ENCODE measurements at places on chromosomes 3 and 15.

- DNase-seq, result no peak
These were observed 379.1 kb upstream of the PROK2 start for GRCh38 chr3:72163809-72164634.

GRCh38 chr15:67152429-67152828, 87.0 kb downstream of the SMAD3 start:
- DNase-seq, result no peak

- no peak for DNase-seq
These were observed 106.8 kb downstream of the FOXB1 start for GRCh38 chr15:60110909-60111308.

DNA sequence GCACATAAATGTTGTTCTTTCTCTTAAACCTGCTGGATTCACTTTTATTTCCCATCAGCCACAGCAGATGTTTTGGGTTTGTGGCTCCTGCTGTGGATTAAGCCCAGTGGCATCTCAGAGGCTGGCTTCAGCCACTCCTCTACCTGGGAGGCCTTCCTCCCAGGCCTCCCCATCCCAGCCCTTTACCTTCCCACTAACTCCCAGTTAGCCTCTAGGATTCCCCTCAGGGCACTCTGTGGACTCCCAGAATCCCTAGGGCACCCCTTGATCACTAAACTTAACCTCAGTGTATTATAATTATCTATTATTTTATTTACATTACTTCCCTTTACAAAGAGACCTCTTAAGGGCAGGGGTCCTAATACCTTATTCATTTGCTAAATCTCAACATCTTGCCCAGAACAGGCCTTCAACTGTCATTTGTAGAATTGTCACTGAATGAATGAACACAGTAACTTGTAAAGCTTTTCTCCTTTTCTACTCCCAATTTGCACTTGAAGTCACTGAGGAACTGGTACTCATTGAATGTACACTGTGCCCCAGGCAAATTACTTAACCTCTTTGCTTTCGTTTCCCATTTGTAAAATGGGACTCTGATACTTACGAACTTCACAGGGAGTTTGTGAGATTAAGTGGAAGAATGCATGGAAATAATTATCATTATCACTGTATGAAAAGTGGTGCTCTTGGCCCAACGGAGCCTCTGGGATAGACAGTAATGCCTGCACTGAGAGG, 8.3 kb downstream of the CCDC13 start:
- no peak for DNase-seq

GRCh38 chr15:90159213-90159612, 41.9 kb upstream of the SEMA4B start:
- DNase-seq, result no peak

DNA sequence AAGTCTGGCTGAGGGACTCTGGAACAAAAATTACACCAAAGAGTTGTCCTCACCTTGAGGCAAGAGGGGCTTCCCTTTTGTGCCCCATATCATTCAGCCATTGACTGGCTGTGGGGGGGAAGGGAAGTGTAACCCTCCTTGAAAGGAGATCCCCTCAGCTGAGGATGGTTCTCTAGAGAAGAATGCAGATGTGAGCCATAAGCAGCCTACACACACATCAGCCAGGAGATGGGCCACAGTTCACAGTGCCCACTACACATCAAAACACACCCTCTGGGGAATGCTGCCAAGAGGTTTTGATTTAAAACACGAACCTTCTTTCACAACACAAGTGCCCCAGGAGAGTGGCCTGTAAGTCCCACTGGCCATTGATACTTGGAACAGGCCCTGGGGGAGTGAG, 231.2 kb upstream of the CTDSPL start:
- no peak for DNase-seq

DNA sequence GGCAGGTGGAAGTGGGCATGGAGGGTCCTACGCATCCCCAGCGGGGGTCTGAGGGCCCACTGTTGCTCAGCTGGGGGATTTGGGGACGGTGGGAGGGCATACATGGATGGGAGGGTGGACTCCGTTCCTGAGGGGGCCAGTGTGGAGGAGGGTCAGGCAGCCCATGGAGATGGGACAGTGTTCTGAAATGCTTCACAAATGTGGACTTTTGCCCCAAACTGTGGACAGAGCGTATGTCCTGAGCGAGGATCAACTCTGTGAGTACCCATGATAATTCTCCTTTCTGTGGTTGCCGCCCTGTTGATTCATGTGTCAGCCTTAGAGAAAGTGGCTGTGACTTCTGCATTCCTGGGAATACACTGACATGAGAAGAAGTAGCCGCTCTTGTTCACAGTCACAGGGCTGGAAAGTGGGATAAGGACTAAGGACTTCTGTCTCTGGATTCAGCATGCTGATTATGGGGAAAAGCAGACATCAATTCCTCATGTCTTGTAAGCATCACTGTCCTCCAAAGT, 33.4 kb downstream of the SMAD3 start:
- no peak for DNase-seq

DNA sequence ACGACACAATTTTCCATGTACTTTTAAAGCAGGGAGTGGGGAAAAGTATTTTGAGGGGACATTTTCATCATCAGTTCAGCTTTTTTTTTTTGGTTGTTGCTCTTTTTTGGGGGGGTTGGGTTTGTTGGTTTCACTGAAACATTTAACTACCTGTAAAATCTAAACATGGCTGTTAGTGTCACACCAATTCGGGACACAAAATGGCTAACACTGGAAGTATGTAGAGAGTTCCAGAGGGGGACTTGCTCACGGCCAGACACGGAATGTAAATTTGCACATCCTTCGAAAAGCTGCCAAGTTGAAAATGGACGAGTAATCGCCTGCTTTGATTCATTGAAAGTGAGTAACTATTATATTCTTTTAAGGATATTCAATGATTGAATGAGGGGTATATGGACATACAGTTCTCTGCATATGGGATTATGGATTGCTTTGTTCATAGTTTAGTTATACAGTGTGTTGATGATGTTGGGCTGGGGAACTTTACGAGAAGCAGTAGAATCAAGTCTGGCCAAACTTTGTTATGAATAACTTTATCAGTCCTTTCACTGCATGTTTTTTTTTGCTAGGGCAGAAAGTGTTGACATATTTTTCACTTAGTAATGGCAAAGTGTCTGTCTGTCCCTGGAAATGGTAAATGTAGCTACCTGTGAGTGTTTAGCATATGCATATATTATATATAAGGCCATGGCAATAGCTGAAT, 31.5 kb downstream of the MBNL1 start:
- no peak for DNase-seq

GRCh38 chr3:56785499-56785898, 16.2 kb downstream of the ARHGEF3 start:
- no peak for DNase-seq

GRCh38 chr3:170815340-170815739, 54.7 kb downstream of the RPL22L1 start:
- no peak for DNase-seq

DNA sequence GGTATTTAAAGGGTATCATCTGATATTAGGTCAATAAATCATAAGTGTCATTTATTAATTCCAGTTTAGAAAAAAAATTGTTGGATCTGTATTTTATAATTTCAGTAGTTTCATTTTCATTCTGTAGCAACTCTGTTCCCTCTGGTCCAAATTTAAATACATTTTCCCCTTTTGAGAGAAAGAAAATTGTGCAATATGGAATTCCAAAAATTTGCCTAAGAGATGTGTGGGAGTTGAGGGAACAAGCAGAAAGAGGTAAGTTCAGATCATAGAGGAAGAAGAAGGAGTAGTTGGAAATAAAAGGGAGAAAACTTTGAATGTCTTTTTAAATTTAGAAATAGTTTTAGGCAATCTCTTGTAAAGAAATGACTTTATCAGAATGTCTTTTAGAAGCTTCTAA, 48.9 kb upstream of the MME start:
- no peak for DNase-seq

- DNase-seq, result peak; percentile 37
These were observed 534.6 kb upstream of the ATP11B start for GRCh38 chr3:182258538-182259177.

GRCh38 chr15:66145726-66146182, 107.8 kb downstream of the MEGF11 start:
- no peak for DNase-seq

- no peak for DNase-seq
These were observed 30.2 kb upstream of the BSN start for GRCh38 chr3:49523756-49524747.

GRCh38 chr3:56321383-56321782, 146.9 kb downstream of the ERC2 start:
- DNase-seq, result no peak

DNA sequence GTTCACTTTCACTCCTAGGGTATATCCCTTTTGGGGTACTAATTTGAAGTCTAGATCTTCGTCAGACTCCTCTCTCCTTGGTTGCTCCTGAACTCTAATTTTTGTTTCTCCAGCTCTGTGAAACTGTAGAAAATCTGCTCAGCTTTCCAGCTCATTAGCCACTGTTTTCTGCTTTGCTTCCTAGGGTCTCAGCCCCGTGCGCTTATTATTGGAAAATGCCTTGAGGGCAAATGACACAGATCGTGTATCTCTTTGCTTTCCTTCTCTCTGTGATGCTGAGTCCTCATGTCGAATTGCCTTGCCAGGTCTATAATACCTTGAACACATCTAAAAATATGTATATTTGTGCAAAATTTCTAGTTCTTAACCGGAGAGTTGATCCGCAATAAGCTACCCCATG, 731.1 kb downstream of the EDEM1 start:
- DNase-seq, result no peak

DNA sequence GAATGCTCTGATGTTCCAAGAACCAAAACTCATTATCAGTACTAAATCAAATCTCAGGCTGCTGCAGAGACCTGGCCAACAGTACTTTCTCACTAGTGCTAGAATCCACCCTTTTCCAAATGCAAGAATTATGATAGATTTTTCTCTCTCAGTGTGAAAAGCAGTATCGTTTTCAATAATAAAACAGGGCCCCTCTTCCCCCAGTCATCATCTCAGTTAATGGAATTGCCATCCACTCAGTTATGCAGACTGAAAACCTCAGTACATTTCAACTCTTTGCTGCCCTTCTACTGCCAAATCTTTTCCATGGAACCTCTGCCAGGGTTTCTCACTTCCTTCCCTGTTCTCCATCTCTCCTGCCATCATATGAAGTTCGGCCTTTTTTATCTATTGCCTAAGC, 72.4 kb upstream of the FGF12 start:
- no peak for DNase-seq

- no peak for DNase-seq
These were observed 12.1 kb upstream of the CSRNP1 start for GRCh38 chr3:39165518-39165917.

DNA sequence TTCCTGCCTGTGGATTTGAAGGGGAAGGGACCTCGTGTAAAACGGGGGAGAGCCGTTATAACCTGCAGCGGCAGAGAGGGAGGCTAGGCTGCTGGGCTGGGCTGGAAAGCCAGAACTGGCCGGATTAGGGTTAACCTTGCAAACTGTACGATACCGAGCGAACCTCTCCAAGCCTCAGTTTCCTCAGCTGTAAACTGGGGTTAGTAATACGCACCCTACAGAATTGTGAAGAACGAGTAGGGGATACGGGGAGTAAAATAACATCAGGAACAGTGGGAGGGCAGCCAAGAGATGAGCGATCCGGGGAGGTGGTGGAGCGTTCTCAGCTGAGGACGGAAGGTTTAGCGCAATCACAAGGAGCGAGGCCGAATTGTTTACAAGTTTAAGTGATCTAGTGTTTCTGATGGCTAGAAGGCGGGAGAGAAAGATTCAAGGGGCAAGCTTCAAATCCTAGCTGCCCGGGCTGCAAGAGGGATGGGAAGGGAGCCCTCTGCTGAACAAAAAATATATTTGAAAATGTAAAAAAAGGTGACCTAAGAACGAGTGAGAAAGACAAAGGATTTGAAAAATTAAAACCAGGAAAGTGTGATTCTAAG, 768 bp upstream of the SEMA5B start:
- DNase-seq, result peak; percentile 54

GRCh38 chr3:69079269-69080159, 651 bp downstream of the UBA3 start:
- DNase-seq, result peak; percentile 11

- peak; percentile 17 for DNase-seq
These were observed 1588.2 kb downstream of the SI start for GRCh38 chr3:163490119-163490518.

DNA sequence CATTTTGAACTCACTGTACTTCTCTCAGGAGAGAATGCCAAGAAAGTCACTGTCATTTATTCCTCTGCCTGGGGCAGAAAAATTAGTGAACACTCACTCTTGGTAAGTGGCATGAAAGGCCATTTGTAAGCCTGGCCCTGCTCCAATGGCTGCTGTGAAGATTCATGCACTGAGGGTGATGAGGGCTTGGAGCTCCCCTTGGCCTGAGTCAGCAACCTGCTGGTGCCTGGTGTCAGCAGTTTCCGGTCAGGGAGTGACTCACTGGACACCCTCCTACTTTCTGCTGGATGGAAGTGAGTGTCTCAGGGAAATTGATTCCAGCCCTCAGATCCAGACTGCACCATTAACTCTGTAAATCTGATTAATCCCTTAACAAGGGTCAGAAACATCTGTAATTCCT, 37.6 kb downstream of the TRA2B start:
- DNase-seq, result peak; percentile 92

DNA sequence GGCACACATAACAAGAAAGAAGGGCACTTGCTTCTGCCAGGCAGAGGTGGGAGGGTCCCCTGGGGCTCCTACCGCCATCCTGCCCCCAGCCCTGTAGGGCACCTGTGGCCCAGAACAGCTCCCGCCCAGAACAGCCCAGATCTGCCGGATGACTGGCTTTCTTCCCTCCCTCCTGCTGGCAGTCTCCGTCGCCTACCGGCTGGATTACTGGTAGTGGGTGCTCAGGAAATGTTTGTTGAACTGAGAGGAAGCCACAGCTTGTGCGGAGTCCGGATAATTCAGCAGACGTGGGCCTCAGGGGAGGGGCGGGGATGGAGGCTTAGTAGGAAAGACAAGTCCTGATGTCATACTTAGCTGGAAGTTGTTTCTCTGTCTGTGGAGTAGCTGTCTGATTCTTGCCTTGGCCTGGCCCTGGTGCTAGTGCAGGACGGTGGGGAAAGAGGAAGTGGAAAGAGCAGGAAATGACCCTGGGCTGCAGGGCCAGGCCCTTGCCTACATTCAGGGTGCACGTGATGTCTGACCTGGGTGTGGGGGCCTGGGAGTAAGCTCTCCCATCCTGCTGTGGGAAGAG, 6.7 kb downstream of the CCDC9B start:
- no peak for DNase-seq
